ENCODE measurements at places on chromosomes 7 and 10.

GRCh38 chr7:27163288-27164044, 1.9 kb downstream of the HOXA9 start:
- DNase-seq = peak; percentile 49
- H3K27me3 ChIP-seq = no peaks in the 10 kb centered on the region
- H3K4me1 ChIP-seq = peaks cover 7% of the 10 kb centered on the region

GRCh38 chr7:101631224-101631714, 2.2 kb upstream of the MYL10 start:
- no peak overlapping the region for H3K4me3 ChIP-seq
- peaks cover 10% of the 10 kb centered on the region for H3K4me1 ChIP-seq
- H3K27ac ChIP-seq = no peak overlapping the region
- DNase-seq = no peak
- H3K27me3 ChIP-seq = peaks cover under 1% of the 10 kb centered on the region
- H3K36me3 ChIP-seq = no peaks in the 10 kb centered on the region

- H3K4me1 ChIP-seq = no peaks in the 10 kb centered on the region
- no peak overlapping the region for H3K4me3 ChIP-seq
- no peaks in the 10 kb centered on the region for H3K36me3 ChIP-seq
- DNase-seq = no peak
- no peak overlapping the region for H3K27ac ChIP-seq
Measured at GRCh38 chr7:144725070-144725469, 110.8 kb downstream of the TPK1 start.

GRCh38 chr7:136234040-136234439, 256.9 kb upstream of the MTPN start:
- no peaks in the 10 kb centered on the region for H3K36me3 ChIP-seq
- no peak overlapping the region for H3K27ac ChIP-seq
- H3K4me3 ChIP-seq = no peak overlapping the region
- H3K4me1 ChIP-seq = no peaks in the 10 kb centered on the region

DNA sequence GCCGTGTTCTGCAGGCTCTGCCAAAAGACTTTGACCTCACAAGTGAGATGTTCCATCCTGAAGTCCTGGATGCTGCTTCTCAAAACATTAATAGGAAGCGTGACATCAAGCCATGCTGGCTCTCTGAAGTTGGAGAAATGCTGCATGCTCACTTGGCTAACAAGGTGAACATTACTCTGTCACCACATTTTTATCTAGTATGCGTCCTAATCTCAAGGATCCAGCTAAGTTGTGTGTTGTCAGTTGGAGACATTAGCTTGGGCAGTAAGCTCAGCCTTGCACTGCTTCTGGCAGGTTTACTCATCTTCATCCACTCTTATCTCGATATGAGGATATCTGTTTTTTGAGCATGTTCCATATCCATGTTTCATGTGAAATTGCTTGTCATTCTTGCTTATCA, 165.2 kb downstream of the SDK1 start:
- H3K27me3 ChIP-seq = no peaks in the 10 kb centered on the region
- no peaks in the 10 kb centered on the region for H3K4me1 ChIP-seq
- no peak overlapping the region for H3K27ac ChIP-seq
- no peak overlapping the region for H3K4me3 ChIP-seq
- no peak for DNase-seq

- H3K27me3 ChIP-seq = no peaks in the 10 kb centered on the region
- H3K4me1 ChIP-seq = no peaks in the 10 kb centered on the region
- no peak for DNase-seq
Measured at GRCh38 chr10:45532480-45532879, 140.1 kb downstream of the ZFAND4 start.

DNA sequence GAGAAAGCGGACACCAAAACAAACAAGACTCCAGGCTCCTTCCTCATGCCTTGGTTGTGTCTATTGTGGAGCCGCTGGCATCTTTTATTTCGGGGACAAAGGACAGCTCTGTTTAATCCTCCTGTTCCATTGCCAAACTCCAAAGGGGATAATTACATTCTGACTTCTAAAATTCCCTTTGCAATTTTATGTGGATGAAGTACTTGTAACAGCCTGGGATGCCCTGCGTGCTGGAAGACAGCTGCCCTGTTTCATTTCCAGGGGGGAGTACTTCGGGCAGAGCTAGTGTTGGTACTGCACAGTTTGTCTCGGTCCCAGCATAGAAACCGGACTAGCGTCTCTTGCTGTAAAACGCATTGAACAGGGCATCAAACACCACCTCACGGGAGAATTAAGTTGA, 90.9 kb downstream of the BAMBI start:
- no peak overlapping the region for H3K4me3 ChIP-seq
- DNase-seq = no peak
- H3K27me3 ChIP-seq = no peaks in the 10 kb centered on the region

- no peaks in the 10 kb centered on the region for H3K27me3 ChIP-seq
- no peak overlapping the region for H3K4me3 ChIP-seq
- peaks cover 13% of the 10 kb centered on the region for H3K4me1 ChIP-seq
- DNase-seq = no peak
- no peak overlapping the region for H3K27ac ChIP-seq
- no peaks in the 10 kb centered on the region for H3K36me3 ChIP-seq
Measured at GRCh38 chr7:19971956-19972355, 198.5 kb upstream of the TMEM196 start.

GRCh38 chr7:48691788-48692187, 232.6 kb upstream of the CDC14C start:
- no peaks in the 10 kb centered on the region for H3K36me3 ChIP-seq
- H3K27me3 ChIP-seq = no peaks in the 10 kb centered on the region
- no peaks in the 10 kb centered on the region for H3K4me1 ChIP-seq
- DNase-seq = no peak
- H3K4me3 ChIP-seq = no peak overlapping the region

- no peak overlapping the region for H3K4me3 ChIP-seq
- DNase-seq = no peak
- no peaks in the 10 kb centered on the region for H3K4me1 ChIP-seq
- H3K36me3 ChIP-seq = peaks cover 9% of the 10 kb centered on the region
- no peaks in the 10 kb centered on the region for H3K27me3 ChIP-seq
Measured at GRCh38 chr10:38038107-38038931, 27.8 kb downstream of the ZNF33A start.

DNA sequence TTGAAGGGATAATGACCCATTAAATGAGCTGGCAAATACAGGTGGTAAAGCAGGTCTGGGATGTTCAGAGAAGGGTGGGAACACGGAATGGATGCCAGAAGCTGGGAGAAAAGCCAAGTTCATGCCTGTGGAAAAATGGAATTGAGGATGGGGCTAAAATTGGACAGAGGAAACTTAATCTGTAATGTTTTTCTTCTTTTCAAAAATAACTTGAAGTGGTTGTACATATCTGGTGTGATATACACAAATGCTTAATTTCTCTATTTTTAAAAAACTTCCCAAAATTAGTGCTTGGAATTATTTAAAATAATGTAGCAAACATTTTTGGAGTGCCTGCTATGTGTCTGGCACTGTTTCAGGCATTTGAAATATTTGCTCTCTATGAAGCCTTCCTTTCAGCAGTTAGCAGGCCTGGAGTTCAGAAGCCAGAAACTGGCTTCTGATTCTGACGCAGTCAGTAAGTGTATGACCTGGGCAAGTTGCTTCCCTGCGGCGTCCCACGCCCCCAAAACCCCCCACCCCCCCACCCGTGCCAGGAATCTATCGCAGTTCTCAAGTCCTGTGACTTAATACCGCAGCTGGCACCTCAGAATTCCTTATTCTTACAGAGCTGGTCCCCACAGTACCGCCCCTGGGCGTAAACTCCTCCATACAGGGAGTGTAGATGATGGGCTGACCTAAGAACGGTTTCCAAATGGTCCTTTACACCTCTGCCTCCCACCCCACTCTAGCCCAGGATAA, 828 bp upstream of the MALSU1 start:
- H3K27ac ChIP-seq = peak overlapping the region; percentile 72
- H3K27me3 ChIP-seq = no peaks in the 10 kb centered on the region
- peak; percentile 53 for DNase-seq
- H3K4me1 ChIP-seq = peaks cover 21% of the 10 kb centered on the region
- peak overlapping the region; percentile 96 for H3K4me3 ChIP-seq
- H3K36me3 ChIP-seq = peaks cover 6% of the 10 kb centered on the region

GRCh38 chr7:100132697-100133151, 6.0 kb downstream of the MBLAC1 start:
- no peaks in the 10 kb centered on the region for H3K36me3 ChIP-seq
- H3K4me1 ChIP-seq = peaks cover 3% of the 10 kb centered on the region
- H3K27me3 ChIP-seq = no peaks in the 10 kb centered on the region
- no peak overlapping the region for H3K4me3 ChIP-seq
- H3K27ac ChIP-seq = no peak overlapping the region

- no peak overlapping the region for H3K27ac ChIP-seq
- H3K27me3 ChIP-seq = no peaks in the 10 kb centered on the region
- H3K4me1 ChIP-seq = no peaks in the 10 kb centered on the region
- H3K36me3 ChIP-seq = no peaks in the 10 kb centered on the region
- no peak overlapping the region for H3K4me3 ChIP-seq
Measured at GRCh38 chr7:2873146-2873545, 29.0 kb upstream of the GNA12 start.

DNA sequence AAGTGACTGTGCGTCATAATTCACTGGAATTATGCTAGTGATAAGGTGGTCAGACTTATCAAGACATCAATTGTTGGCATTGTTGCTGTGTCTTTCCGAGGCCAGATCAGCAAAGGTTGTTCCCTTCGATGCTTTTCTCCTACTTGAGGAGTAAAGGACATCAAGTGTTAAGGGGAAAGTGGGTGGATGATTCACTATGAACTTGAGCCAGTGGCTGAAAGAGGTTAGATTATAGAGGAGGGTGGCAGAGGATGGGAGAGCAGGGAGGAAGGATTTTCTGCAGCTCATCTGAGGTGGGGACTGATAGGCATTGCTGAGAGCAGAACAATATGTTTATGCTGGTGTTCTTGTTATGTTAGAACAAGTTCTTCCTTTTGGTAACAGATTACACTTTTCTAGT, 131.4 kb upstream of the AGR3 start:
- H3K4me3 ChIP-seq = no peak overlapping the region
- H3K27ac ChIP-seq = no peak overlapping the region
- H3K36me3 ChIP-seq = no peaks in the 10 kb centered on the region
- H3K27me3 ChIP-seq = no peaks in the 10 kb centered on the region
- DNase-seq = peak; percentile 54

DNA sequence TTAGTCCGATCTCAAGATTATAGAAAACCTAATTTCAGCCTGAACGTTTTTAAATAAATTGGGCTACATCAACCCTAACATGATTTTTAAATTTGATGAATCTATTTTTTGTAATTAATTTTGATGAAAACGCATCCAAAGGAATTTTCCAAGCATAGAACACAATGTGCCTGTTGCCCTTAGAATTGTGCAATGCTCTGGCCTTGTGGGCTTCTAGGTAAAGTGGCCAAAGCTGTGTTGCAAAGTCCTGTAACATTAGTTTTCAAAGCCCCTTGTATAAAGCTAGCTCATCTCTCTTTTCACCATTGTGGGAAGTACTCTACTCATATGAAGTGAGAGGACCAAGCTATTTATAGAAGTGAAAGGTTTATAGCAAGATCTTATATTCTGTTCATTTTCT, 138.4 kb upstream of the PRPS1L1 start:
- H3K27me3 ChIP-seq = no peaks in the 10 kb centered on the region
- H3K4me1 ChIP-seq = no peaks in the 10 kb centered on the region
- no peak overlapping the region for H3K4me3 ChIP-seq
- no peaks in the 10 kb centered on the region for H3K36me3 ChIP-seq

- no peaks in the 10 kb centered on the region for H3K36me3 ChIP-seq
- H3K4me3 ChIP-seq = no peak overlapping the region
- no peak overlapping the region for H3K27ac ChIP-seq
- DNase-seq = no peak
- H3K4me1 ChIP-seq = no peaks in the 10 kb centered on the region
- H3K27me3 ChIP-seq = no peaks in the 10 kb centered on the region
Measured at GRCh38 chr7:49513911-49514310, 259.5 kb upstream of the VWC2 start.

DNA sequence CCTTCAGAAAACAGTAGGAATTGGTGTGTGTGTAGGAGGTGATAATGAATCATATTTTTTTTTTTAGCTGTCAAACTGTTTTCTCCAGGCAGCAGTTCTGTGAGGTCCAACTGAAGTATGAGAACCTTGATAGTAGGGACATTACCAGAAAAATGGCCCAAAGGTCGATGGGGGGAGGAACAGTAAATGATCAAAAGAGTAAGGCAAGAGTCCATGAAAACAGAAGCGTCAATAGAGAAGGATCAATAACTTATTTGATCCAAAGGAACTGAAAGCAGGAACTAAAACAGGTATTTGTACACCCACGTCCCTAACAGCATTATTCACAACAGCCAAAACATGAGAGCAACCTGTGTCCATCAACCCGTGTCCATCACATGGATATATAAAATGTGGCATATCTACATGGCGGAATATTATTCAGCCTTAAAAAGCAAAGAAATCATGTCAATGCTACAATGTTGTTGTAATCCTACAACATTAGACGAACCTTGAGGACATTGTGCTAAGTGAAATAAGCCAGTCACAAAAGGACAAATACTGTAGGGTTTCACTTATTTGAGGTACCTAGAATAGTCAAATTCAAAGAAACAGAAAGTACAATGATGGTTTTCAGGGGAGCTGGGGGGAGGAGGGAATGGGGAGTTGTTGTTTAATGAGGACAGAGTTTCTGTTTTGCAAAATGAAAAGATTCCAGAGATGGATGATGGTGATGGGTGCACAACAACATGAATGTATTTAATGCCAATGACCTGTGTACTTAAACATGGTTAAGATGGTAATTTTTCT, 214.0 kb upstream of the KLF14 start:
- H3K27ac ChIP-seq = 0 out of 2 replicates have a peak overlapping the region, but pooled peaks have one; percentile 10
- H3K4me3 ChIP-seq = no peak overlapping the region
- peaks cover 46% of the 10 kb centered on the region for H3K36me3 ChIP-seq
- H3K4me1 ChIP-seq = peaks cover 46% of the 10 kb centered on the region
- no peaks in the 10 kb centered on the region for H3K27me3 ChIP-seq
- no peak for DNase-seq

DNA sequence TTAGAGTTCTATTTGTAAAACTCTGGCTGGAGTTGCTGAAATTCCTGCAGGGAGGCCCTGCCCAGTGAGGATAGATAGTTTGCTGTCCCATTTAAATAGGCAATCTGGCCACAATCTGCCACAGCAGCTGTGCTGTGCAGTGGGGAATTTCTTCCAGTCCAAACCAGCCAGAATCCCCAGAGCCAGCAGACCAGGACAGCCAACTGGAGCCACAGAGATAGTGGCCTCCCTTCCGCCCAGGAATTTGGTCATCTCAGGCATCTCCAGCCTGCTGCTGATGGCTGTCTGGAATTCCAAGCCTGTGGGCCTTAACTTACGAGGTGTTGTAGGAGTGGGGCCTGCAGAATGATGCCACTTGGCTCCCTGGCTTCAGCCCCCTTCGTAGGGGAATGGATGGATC, 643.4 kb downstream of the DNAJB9 start:
- no peaks in the 10 kb centered on the region for H3K27me3 ChIP-seq
- H3K4me1 ChIP-seq = no peaks in the 10 kb centered on the region
- no peak overlapping the region for H3K4me3 ChIP-seq
- no peak overlapping the region for H3K27ac ChIP-seq

- no peaks in the 10 kb centered on the region for H3K27me3 ChIP-seq
- DNase-seq = no peak
- H3K4me1 ChIP-seq = peaks cover 13% of the 10 kb centered on the region
- H3K36me3 ChIP-seq = no peaks in the 10 kb centered on the region
Measured at GRCh38 chr10:77907900-77908717, 18.4 kb downstream of the DLG5 start.

Measured in GM23248 (cell line).